Activated CD8-positive, alpha-beta T cell treated with anti-CD3 and anti-CD28 coated beads, Interleukin-2, amount 10 ng/mL, durations not matched to agents 7 days and 5 days (primary cell): ENCODE measurements at places on chromosomes 13 and 19. TPM values are rescaled to one million over a fixed set of nuclear protein-coding genes. Genes with fewer than 3 reads are reported as not detected.

Gene NPHS1
- total RNA-seq: not detected

Gene SCEL
- not detected for total RNA-seq

Gene PRSS57
- total RNA-seq: not detected

Gene KIR2DL4
- not detected for total RNA-seq

Gene NCR1
- total RNA-seq: 0.47 TPM

Gene C19orf85
- not detected for total RNA-seq

Gene OR4F17
- total RNA-seq: not detected

Gene SHISA7
- total RNA-seq: not detected

Gene OR10H2
- not detected for total RNA-seq

Gene ZNF625
- 2.9 TPM for total RNA-seq

Gene RUBCNL
- total RNA-seq: not detected

Gene JUND
- 469 TPM for total RNA-seq

- H3K36me3 ChIP-seq: no peaks in the 10 kb centered on the region
- H3K4me1 ChIP-seq: peaks cover 18% of the 10 kb centered on the region
- H3K27me3 ChIP-seq: no peaks in the 10 kb centered on the region
- H3K27ac ChIP-seq: no peak overlapping the region
Measured at GRCh38 chr19:38280030-38280921, 15.9 kb downstream of the SPINT2 start.

GRCh38 chr19:33052352-33052972 is 12.2 kb downstream of the RHPN2 start:
- no peaks in the 10 kb centered on the region for H3K4me1 ChIP-seq
- H3K27ac ChIP-seq: no peak overlapping the region
- no peaks in the 10 kb centered on the region for H3K27me3 ChIP-seq

- DNase-seq: no peak
- no peaks in the 10 kb centered on the region for H3K27me3 ChIP-seq
- no peak overlapping the region for H3K4me3 ChIP-seq
- no peaks in the 10 kb centered on the region for H3K4me1 ChIP-seq
- no peak overlapping the region for H3K27ac ChIP-seq
Measured at GRCh38 chr13:37416291-37417059, 182.1 kb downstream of the POSTN start.

DNA sequence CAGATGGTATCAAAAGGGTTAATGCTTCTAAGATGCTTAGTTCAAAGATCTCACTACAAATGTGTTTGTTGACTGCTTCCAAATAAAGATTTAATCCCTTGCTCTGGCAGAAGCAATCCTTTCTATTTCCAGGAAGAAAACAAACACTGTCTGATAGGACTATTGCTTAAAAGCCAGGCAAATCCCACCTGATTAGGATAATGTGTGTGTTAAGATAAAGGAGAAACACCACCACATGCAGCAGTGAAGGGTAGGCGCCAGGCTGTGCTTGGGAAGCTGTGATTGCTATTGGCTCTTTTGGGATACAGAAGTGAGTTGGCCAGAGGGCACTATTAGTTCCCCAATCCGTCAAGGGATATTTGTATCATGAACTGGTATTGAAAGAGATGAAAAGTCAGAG is 62.8 kb upstream of the LRCH1 start:
- H3K4me1 ChIP-seq: no peaks in the 10 kb centered on the region
- H3K27me3 ChIP-seq: no peaks in the 10 kb centered on the region
- H3K36me3 ChIP-seq: no peaks in the 10 kb centered on the region
- no peak overlapping the region for H3K27ac ChIP-seq

DNA sequence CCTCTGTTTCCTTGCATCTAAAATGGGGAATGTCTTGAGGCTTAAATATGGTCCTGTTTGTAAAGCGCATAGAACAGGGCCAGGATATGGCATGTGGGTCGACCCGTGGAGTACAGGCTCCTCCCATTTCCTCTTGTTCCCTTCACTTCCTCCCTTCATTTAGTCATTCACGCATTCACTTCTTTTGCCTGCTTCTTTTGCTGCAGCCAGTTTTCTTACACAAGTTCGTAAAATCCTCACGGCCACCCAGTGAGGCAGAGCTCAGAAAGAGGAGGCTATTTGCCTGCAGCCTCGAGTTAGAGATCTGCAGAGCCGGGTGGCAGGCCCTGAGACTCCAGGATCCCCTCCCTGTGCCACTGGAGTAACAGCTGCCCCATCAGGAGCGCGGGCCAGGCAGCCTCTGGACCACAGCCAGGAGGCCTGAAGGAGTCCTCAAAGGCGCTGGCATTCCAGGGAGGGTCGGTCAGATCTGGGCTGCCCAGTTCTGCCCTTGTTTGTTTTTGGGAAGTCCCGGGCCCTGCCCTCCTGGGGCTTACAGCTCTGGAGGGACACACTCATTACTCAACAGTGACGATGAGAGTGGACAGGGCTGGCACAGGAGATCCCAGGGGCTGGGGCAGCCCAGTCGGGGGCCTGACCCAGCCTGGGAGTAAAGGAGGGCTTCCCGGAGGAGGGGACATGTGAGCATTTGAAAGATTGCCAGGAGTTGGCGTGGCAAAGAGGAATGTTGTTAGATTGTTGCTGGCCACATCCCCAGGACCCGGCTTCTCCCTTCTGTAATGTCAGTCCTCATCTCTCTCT is 4.6 kb downstream of the PPP5C start:
- H3K4me1 ChIP-seq: peaks cover 68% of the 10 kb centered on the region
- H3K36me3 ChIP-seq: peaks cover 68% of the 10 kb centered on the region
- peak overlapping the region; percentile 95 for H3K4me3 ChIP-seq
- H3K27ac ChIP-seq: peak overlapping the region; percentile 93
- no peaks in the 10 kb centered on the region for H3K27me3 ChIP-seq
- peak; percentile 53 for DNase-seq

DNA sequence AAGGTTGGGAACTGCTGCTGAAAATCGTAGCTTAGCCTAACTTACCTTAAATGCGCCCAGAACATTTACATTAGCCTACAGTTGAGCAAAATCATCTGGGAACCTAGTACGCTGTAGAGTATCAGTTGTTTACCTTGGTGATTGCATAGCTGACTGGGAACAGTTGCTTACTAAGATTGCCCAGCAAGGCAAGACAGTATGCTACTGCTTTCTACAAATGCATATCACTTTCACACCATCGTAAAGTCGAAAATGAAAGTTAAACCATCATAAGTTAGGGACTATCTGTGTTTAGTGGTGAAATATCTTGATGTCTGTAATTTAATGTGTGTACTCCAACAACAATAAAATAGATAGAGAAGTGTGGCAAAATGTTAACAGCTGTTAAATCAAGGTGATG is 1670.6 kb upstream of the PCDH20 start:
- no peaks in the 10 kb centered on the region for H3K36me3 ChIP-seq
- H3K4me1 ChIP-seq: no peaks in the 10 kb centered on the region
- no peak for DNase-seq
- H3K27ac ChIP-seq: no peak overlapping the region
- H3K27me3 ChIP-seq: no peaks in the 10 kb centered on the region

DNA sequence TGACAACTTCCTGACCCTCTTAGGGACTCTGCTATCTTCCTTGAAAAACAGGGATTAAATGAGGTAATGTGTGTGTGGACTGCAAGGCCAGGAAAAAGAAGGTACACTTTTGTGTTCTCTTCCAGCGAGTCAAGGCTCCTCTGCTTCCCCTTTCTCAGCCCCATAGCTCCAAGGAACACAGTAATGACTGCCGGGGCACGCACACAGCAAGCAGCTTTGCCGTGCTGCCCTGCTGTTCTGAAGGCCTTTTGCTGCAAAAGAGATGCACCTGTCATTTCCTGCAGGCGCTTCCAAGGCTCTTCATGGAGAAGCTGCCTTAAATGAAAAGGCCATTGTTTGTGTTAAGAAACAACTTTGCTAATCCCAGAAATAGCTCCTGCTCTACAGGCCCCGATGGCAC is 84.6 kb downstream of the CYSLTR2 start:
- no peak overlapping the region for H3K27ac ChIP-seq
- H3K4me1 ChIP-seq: peaks cover 5% of the 10 kb centered on the region
- no peaks in the 10 kb centered on the region for H3K27me3 ChIP-seq
- no peak for DNase-seq
- H3K36me3 ChIP-seq: no peaks in the 10 kb centered on the region

DNA sequence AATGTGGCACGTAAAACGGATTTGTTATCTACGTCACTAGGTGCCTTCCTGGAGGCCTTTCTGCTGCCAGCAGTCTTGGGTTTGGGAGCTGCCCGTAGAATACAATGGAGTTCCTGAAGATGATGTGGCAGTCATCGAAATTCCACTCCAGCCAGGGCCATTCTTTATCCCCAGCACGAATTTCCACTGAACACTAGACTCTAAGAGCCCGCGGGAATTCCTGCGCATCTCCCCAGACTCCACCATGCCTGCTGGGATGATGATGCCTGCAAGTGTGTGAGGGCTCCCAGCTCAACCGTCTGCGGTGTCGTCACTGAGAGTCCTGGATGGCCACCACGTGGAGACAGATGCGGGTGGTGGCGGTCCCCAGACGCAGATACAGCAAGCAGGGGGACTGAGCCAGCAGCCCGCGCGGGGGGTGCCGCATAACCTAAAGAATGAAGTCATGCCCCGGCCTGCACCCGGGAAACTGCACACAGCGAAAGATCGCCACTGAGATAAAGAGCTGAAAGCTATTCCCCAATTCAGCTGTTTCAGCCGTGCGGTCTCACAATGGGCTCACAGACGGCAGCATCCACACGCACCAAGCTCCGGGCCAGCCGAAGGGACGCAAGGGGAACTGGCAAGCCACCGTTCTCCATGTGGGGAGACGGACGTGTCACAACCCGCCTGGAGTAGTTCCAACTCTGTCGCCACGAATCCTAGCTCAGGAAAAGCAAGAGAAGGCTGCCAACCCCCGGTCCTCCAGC is 41.1 kb downstream of the COL4A1 start:
- no peak overlapping the region for H3K4me3 ChIP-seq
- H3K27me3 ChIP-seq: peaks cover 26% of the 10 kb centered on the region
- no peak for DNase-seq

- DNase-seq: no peak
Measured at GRCh38 chr13:98473135-98473787, 103.6 kb downstream of the STK24 start.

GRCh38 chr19:46296722-46297461 is at the start of gene HIF3A:
TSS of gene HIF3A (plus strand) at chr19:46297042. CDS start at chr19:46297077, 35 bp downstream.
- H3K36me3 ChIP-seq: no peaks in the 10 kb centered on the region
- DNase-seq: no peak
- H3K4me3 ChIP-seq: no peak within 1 kb of the TSS

- no peaks in the 10 kb centered on the region for H3K4me1 ChIP-seq
- DNase-seq: no peak
- H3K27me3 ChIP-seq: peaks cover 14% of the 10 kb centered on the region
- no peaks in the 10 kb centered on the region for H3K36me3 ChIP-seq
Measured at GRCh38 chr13:46909042-46909441, 12.2 kb upstream of the HTR2A start.

- peaks cover 4% of the 10 kb centered on the region for H3K36me3 ChIP-seq
- no peak overlapping the region for H3K27ac ChIP-seq
- no peak overlapping the region for H3K4me3 ChIP-seq
- no peak for DNase-seq
- H3K27me3 ChIP-seq: peaks cover 11% of the 10 kb centered on the region
- no peaks in the 10 kb centered on the region for H3K4me1 ChIP-seq
Measured at GRCh38 chr19:821231-821824, 427 bp downstream of the PLPPR3 start.

DNA sequence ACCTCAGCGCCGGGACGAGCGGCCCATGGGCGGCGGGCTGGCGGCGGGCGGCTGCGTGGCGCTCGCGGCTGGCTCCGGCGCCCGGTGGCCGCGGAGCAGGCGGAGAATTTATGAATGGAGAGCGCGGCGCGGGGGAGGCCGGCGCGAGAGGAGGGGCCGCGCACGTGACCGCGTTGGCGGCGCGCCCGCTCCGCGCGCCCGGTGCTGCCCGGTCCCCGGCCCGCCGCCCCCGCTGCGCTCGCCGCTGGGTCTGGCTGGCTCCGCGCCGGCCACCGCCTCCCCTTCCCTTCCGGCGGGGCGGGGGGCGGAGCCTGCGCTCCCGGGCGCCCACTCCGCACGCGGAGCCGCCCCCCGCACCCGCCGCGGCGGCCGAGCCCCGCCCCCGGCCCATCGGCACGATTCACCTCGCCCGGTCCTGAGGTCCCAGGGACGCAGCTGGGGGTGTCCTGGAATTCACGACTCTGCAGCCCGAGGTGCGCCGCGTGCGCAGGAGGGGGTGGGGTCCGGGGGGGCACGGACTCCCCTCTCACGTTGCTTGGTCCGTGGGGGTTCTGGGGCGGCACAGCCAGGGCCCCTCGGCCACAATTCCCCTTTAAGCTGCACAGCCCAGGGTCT is at the start of gene CBARP:
CBARP (minus strand) TSS at position 252 of the 615 bp plus-strand sequence. CDS start 1,905 bp downstream, outside the sequence.
- H3K4me1 ChIP-seq: peaks cover 20% of the 10 kb centered on the region
- peak within 1 kb of the TSS; percentile 32 for H3K27ac ChIP-seq
- no peak for DNase-seq
- H3K27me3 ChIP-seq: peaks cover 17% of the 10 kb centered on the region

DNA sequence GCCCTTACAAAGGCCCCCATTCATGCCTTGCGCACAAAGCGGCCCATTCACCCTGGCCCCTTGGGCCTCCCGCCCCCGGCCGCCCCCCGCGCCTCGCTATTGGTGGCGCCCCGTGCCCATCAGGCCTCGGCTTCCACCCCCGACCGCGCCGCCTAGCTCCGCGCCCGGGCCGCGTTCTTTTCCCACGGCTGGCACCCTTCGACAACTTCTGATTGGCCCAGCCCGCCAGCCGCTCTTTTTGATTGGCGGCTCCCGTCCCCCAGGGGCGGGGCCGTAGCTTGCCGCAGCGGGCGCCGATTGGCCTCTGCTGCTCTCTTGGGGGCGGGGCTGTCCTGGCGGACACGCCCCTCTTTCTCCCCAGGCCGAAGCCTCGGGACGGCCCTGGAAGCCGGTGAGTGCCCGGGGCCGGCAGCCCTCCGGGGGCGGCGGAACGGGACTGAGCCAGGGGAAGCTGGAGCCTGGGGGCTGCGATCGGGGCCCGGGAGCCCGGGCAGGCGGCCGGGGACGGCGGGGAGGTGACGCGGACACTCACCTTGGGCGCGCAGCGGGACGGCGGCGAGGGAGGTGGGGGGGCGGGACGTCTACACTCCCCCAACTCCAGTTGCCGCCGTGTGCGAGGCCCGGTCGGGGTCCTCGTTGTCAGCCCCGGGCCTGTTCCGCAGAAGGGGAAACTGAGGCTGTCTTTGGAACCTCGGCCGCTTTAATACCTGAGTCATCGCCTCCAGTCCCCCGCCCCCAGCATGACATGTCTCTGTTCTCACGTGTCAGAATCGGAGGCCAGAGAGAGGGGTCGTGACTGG is at the start of gene MYH14:
MYH14 (plus strand) TSS at position 342 of the 800 bp plus-strand sequence. CDS start 6,744 bp downstream, outside the sequence.
- H3K27me3 ChIP-seq: peaks cover 29% of the 10 kb centered on the region
- no peaks in the 10 kb centered on the region for H3K4me1 ChIP-seq
- no peak for DNase-seq
- no peaks in the 10 kb centered on the region for H3K36me3 ChIP-seq

DNA sequence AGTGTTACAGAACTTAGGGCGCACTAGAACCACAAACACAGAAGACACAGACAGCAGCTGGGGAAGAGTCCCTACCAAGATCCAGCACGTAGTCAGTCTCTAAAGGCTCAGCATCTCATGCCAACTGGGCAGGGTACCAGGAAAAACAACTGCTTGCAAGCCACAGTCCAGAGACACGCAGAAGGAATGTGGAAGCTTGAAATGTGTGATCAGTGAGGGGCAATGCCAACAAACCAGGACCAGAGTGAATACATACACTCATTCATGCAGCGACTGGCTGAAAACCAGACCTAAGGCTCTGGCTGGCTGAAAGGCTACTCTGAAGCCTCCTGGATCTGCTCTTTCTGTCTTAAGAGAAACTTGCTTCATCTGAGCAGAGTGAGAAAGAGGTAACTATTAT is 1484.8 kb downstream of the EFNB2 start:
- no peaks in the 10 kb centered on the region for H3K27me3 ChIP-seq
- no peak for DNase-seq
- H3K27ac ChIP-seq: no peak overlapping the region
- H3K4me3 ChIP-seq: no peak overlapping the region

GRCh38 chr19:6167115-6167514 is 31.6 kb downstream of the ACSBG2 start:
- no peak for DNase-seq
- peaks cover 21% of the 10 kb centered on the region for H3K27me3 ChIP-seq
- no peak overlapping the region for H3K4me3 ChIP-seq
- H3K36me3 ChIP-seq: no peaks in the 10 kb centered on the region
